EH (cell line): ENCODE measurements at places on chromosomes 16 and 17.

GRCh38 chr17:45115871-45116270 is 16.4 kb downstream of the PLCD3 start:
- peak; percentile 52 for DNase-seq

DNA sequence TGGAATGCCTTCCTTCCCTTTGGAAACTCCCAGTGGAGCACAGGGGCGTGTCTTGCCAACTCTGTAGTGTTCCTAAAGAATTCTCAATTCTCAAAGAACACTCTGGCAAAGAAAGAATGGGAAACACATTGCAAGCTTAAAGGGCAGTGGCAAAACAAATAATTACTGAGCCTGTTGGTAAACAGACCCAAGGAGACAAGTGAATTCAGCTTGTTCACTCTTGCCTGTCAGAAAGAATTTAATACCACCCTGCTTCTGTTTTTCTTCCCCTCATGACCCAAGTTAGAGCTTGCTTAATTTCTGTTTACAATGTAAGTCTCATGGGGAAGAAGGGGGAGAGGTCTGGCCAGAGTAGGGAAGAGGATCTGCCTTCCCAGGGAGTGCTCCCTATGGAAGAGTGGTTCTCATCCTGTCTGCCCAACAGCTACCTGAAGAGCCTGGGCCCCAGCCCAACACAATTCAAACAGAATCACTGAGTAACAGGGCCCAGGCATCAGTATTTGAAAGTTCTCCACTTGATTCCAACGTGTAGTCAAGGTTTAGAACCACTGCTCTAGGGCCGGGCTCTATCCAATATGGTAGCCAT is 386.0 kb downstream of the SLC39A11 start:
- no peak for DNase-seq

GRCh38 chr17:70804161-70804560 is 634.8 kb downstream of the KCNJ2 start:
- DNase-seq, result peak; percentile 1

- DNase-seq, result no peak
These were observed 132.9 kb upstream of the FOXF1 start for GRCh38 chr16:86377251-86378022.

GRCh38 chr17:680529-680928 is 34.1 kb downstream of the VPS53 start:
- DNase-seq, result no peak

DNA sequence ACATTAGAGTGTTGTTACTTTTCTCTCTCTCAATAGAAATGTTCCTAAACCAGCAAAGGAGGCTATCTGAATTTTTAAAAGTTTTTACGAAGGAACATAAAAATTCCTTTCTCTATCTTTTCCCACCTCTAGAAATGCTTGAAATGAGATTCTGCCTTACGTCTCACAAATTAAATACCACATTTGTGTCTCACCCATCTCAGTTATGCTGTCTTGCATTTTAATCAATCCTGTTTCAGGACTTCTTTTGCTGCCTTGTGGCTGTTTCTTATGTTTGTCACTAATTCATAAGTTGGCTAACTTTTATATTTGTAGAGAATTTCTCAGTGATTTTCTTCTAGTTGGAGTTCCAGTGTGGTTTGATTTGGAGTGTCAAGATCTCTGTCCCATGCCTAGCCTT is 3.5 kb downstream of the OMG start:
- DNase-seq, result peak; percentile 63

- no peak for DNase-seq
These were observed 16.3 kb downstream of the IRF8 start for GRCh38 chr16:85915125-85915845.

DNA sequence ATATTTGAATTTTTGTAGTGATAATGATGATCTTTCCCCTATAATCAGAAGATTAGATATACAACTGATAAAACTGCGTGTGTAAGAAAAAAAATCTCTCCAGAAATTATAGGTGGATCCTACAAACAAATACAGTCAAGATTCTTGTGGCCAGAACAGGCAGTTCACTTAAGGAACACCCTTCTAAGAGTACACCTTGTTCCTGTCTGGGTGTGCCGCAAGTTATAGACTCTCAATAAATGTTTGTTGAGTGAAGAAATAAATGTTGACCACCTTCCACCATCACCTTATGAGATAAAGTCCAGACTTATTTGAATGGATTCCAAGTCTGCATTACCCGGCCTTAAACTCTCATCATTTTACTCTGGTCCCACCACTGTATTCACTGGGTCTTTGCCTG is 45.7 kb upstream of the SCNN1B start:
- no peak for DNase-seq

- DNase-seq, result peak; percentile 83
These were observed 63.1 kb downstream of the BANP start for GRCh38 chr16:88014252-88014781.

DNA sequence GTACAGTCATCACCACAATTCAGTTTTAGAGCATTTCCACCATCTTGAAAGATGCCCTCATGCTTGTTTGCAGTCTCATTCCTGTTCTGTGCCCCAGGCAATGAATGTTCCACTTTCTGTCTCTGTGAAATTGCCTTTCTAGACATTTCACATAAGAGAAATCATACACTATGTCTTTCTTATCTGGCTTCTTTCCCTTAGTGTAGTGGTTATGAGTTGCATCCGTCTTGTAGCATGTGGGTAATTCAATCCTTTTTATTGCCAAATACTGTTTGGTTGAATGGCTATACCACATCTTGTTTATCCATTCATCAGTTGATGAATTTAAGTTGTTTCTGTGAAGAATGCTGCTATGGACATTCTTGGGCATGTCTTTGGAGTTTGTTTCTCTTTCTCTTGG is 132.5 kb upstream of the PLCG2 start:
- DNase-seq, result peak; percentile 80

- DNase-seq, result peak; percentile 62
These were observed 19.8 kb downstream of the SMTNL2 start for GRCh38 chr17:4604111-4604644.

GRCh38 chr17:15650741-15651582 is 31.5 kb upstream of the FBXW10B start:
- DNase-seq, result peak; percentile 20

- no peak for DNase-seq
These were observed 70.3 kb downstream of the IRX3 start for GRCh38 chr16:54216268-54216667.

GRCh38 chr16:28573738-28574718 is 20.3 kb downstream of the SGF29 start:
- no peak for DNase-seq

DNA sequence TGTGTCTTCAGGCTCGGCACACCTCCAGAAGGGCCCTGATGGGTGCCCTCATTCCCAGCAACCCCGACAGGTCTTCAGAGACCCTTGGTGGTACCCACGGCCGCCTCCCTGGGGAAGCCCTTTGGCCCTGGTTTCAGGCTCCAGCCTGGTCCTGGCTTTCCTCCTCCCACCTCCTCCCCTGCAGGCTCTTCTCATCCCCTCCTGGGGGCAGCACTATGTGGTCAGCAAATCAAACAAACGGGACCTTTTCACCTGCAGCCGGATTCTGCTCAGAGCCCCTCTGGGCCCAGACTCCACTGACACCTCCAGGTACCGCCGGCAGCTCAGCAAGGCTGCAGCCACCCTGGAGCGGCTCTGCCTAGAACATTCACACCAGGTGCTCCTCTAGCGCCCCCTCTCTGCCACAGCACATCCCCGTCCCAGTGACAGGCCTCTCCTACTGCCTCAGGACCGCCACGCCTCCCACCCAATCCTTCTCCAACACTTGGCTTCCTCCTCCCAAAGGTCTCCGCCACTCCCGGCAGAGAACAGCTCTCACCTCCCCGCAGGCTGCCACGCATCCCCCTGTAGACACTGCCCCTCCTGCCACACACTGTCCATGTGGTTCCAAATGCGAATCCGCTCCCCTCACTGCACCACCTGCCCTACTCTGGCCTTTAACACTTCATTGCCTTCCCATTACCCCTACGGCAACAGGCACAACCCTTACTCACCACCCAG is 12.0 kb downstream of the CORO7 start:
- DNase-seq, result peak; percentile 52

- no peak for DNase-seq
These were observed 21.8 kb upstream of the DNAI2 start for GRCh38 chr17:74252211-74252610.

DNA sequence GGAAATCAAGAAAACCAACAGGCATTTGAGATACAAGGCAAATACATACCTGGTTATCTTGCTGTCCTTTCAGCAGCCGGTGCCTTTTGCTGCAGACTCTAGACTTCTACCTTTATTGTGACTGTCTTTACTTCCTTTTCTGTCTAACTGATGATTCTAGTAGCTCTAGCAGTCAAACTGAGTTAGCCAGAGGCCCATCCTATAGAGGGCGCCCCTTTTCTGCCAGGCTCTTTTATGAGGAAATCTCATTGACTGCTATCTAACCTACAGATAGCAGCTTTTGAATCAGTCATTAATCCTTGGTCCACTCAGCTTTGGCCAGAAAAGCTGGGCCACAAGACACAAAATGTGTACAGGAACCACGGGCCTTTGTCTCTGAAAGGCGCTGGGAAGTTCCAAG is 87.5 kb upstream of the WSB1 start:
- peak; percentile 14 for DNase-seq

- peak; percentile 93 for DNase-seq
These were observed at the start of gene ETV4 for GRCh38 chr17:43546319-43547188. Gene ETV4, minus strand, starts transcription at chr17:43546340. Its CDS starts 723 bp downstream, at chr17:43545617.

GRCh38 chr16:63323722-63324705 is 1287.8 kb upstream of the CDH8 start:
- no peak for DNase-seq

GRCh38 chr16:89320782-89321501 is 103.4 kb downstream of the ZNF778 start:
- peak; percentile 33 for DNase-seq

GRCh38 chr17:61416540-61417363 is 17.1 kb downstream of the TBX2 start:
- DNase-seq, result peak; percentile 94

GRCh38 chr16:71387045-71387871 is 28.7 kb downstream of the CALB2 start:
- DNase-seq, result no peak

DNA sequence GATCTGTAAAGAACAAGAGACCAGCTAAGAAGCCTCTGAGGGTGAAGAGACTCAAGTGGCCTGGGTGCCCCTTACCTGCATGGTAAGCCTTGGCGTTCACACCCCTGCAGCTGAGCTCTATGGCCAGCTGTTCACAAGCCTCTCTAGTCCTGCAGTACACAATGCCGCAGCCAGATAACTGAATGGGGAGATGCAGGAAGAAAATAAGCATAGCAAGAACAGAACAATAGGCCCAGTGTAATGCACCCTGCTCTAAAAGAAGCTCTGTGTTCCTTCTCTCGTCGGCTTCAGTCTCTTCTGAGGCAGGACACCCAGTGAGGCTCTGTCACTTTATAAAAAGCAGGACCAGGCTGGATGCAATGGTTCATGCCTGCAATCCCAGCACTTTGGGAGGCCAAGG is 5.4 kb downstream of the RECQL5 start:
- no peak for DNase-seq

DNA sequence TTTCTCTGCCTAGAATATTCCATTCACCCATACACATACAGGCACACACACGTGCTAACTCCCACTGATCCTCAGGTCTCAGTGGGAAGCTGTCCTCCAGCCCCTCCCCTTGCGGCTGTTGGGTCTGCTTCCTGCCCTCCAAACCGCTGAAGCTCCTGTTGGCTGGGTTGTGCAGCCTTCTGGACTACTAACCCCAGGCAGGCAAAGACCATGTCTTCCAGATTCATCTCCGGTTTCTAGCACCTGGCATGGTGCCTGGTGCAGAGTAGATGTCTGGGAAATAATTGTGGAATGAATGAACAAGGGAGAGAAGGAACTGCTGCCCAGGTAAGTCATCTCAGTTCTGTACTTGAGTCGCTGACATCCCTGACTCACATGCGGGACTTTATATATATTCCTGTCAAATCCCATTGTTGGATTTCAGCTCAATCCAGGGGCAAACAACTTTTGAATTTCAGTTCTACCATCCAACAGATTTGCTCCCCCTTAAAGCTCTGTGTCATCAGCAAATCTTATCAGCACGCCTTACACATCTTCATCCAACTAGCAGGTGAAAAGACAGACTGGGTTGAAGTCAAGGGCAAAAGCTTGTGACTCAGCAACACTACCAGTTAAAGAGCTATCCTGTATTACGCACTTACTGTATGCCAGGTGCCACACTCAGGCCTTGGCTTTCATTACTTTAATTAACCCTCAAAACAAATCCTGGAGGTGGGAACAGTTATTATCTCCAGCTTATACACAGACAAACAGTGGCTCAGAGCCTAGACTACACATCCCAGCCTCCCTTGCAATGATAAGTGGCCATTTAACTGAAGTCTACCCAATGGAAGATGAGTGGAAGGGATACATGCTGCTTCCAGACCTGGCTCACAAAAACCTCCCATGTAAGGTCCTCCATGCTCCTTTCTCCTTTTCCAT is 51.1 kb downstream of the SRCIN1 start:
- DNase-seq, result peak; percentile 35

DNA sequence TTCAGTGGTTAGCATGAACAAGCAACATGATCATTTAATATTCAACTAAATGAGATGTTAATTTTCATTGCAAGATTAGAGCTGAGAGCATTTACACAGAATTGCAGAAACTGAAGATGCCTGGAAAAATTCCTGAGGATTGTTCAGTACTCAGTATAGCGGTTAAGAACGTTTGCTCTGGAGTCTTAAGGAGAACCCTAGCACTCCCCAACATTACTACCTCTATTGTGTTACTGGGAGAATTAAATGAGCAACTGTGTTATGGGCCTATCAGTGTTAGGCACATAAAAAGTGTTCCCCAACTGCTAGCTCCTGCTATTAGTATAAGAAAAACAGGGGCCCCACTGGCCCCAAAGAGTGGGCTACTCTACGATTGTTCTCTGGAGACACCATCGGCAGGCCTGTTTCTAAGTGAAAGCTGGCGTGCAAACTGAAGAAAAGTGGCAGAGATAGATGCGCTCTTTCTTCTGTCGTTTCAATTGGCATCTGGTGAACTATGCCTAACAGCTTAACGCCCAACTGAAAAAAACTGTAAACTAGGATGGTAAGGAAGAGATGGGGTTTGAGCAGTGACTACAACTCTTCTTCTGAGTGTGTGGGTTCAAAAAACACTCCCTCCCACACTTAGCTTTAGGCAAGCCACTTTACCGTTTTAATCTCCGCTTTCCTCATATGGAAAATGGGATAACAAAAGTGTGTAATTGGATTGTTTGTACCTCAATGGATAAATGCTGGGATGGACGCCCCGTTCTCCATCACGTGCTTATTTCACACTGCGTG is 1.3 kb downstream of the CDR2 start:
- DNase-seq, result peak; percentile 35

- DNase-seq, result peak; percentile 11
These were observed 109.8 kb downstream of the CDK5R1 start for GRCh38 chr17:32596628-32597027.

- DNase-seq, result peak; percentile 87
These were observed at the start of gene CREBBP for GRCh38 chr16:3880623-3881498. Gene CREBBP, minus strand, starts transcription at chr16:3880713. Its CDS starts 797 bp downstream, at chr16:3879916.

DNA sequence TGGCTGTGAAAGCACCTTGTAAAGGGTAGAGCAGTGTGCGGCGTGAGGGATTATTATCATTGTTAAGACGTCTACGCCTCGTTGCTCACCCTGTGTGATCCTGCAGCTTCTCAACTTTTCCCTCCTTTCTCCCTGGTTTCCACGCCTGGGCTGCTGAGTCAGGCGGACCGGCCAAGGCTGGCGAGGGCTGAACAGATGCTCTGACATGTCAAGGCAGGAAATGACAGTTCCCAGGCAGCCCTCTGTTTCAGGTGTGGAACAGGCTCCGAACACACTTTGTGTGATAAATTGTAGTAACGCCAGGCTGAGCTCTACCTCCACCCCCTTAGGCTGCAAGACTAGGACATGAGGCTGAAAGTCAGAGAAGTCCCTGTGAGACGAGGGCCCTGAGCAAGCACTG is 46.0 kb upstream of the TBX2 start:
- DNase-seq, result no peak

GRCh38 chr16:30335598-30336474 is 19.3 kb downstream of the CD2BP2 start:
- DNase-seq, result peak; percentile 47

- no peak for DNase-seq
These were observed 267.3 kb downstream of the MAP2K4 start for GRCh38 chr17:12287953-12288352.
